ENCODE measurements at places on chromosomes 1 and 21.

DNA sequence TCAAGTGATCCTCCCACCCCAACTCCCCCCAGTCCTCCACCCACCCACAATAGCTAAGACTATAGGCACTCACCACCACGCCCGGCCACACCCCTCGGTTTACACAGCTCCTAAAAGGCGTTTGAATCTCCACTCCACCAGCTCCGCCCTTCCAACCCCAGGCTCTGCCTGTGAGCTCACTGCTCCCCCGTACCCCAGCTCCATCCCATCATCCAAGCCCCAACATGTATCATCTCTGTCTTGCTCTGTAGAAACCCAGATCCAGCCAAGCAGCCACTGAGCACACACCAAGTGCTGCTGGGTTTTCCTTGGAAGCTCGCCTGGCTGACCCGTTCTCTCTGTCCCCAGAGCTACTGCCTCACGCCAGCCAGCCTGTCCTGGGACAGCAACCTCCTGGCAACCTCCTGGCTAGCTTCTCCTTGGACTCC, 12.0 kb upstream of the S100A2 start:
- H3K4me1 ChIP-seq = peaks cover 27% of the 10 kb centered on the region
- H3K4me3 ChIP-seq = no peak overlapping the region
- H3K27ac ChIP-seq = no peak overlapping the region

DNA sequence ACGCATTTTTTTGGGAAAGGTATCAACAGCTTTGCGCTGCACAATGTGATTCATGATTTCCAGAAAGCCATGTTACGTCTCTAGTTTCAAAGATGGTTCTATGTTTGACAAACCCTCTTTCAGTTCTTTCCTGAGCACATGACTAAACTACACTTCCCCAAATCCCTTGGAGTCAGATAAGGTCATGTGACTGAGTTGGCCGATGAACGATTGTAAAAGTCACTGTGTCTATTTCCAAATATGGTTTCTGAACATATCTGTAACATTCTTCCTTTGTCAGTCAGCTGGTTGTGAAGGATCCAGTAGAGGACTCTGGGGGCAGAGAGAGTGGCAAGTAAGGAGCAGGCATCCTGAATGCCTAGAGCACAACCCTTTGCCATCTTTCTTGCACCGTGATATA, 35.4 kb downstream of the TMPRSS15 start:
- H3K4me1 ChIP-seq = no peaks in the 10 kb centered on the region
- no peak overlapping the region for H3K27ac ChIP-seq
- no peaks in the 10 kb centered on the region for H3K36me3 ChIP-seq
- DNase-seq = no peak
- H3K27me3 ChIP-seq = no peaks in the 10 kb centered on the region
- H3K4me3 ChIP-seq = no peak overlapping the region

DNA sequence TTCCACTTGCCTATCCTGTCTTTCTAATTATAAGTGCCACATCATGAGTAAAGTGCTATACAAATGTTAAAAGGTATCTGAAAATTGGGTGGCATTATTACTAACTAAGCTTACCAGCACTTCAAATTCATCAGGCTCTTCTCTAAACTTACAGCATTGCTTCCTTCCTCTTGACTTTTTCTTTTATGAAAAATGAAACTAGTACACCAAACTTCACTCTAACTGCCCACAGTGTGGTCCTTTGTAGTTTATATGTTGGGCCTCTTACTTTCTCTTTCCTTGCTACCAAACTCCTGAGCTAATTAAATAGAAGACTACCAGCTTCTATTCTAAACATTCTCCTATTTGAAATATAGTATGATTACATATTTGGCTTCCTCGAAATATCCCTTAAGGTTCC, 81.8 kb downstream of the NOTCH2 start:
- H3K36me3 ChIP-seq = peaks cover 5% of the 10 kb centered on the region
- peaks cover 18% of the 10 kb centered on the region for H3K4me1 ChIP-seq
- no peaks in the 10 kb centered on the region for H3K27me3 ChIP-seq
- no peak overlapping the region for H3K27ac ChIP-seq
- DNase-seq = no peak

DNA sequence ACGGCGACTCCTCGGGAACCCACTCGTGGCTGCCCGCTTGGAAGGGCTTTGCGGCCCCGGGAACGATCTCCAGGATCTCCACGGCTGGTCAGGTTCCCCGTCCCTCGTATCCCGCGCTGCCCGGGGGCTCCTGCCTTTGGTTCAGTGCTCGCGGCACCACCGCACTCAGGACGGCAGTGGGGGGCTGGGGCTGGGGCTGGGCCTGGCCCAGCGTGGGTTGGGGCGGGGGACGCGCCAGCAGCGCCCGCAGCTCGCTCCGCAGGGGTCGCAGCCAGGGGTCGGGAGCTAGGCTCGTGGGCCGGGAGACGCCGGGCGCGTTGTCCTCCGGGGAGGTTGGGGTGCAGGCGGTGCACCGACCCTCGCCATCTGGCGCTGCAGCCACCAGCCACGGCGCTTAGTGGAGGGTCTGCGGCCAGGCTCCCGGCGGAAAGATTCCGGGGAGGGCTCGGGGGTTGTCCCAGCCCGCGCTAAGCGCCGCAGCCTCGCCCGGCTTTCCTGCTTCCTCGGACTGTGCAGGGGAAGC, 8.9 kb downstream of the SIM2 start:
- peaks cover 7% of the 10 kb centered on the region for H3K36me3 ChIP-seq
- no peak overlapping the region for H3K4me3 ChIP-seq
- no peaks in the 10 kb centered on the region for H3K27me3 ChIP-seq
- no peak for DNase-seq

GRCh38 chr1:160887071-160887470, 2.1 kb upstream of the ITLN1 start:
- peaks cover 15% of the 10 kb centered on the region for H3K27me3 ChIP-seq
- no peaks in the 10 kb centered on the region for H3K36me3 ChIP-seq
- H3K27ac ChIP-seq = no peak overlapping the region
- no peak overlapping the region for H3K4me3 ChIP-seq
- DNase-seq = no peak

DNA sequence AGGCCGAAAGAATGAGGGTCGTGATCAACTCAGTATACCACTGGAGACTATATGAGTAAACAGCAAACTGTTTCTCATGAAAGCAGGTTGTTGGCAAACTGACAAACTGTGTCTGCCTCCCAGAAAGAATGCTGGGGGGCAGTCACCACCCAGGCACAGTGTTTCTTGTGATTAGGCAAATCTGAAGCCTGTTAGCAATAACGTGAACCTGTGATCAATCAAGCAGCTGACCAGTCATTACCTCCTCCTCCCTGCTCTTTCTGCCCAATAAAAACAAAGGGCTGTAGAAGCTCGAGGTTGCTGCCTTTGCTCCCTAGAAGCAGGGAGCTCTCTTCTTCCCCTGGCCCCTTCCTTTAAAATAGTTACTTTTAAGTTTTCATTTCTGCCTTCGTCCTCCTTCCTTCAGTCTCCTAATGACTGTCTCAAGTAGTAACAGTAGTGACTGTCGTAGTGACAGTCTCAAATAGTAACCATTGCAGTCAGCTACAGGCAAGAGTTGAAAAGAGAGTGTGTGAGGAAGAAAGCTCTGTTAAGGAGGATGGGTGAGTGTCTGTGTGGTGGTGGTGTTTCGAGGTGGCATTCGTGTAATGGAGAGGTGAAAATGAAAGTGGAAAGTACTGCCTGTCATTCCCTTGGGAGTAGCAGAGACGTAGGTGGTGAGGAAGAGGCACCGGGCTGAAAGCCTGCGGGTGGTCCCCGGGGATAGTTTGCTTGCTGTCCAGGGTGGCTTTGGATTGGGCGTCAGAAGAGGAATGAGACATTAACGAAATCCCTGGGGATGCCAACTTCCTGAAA, 14.5 kb downstream of the HHAT start:
- H3K27me3 ChIP-seq = no peaks in the 10 kb centered on the region
- no peak overlapping the region for H3K27ac ChIP-seq
- DNase-seq = no peak
- H3K4me3 ChIP-seq = no peak overlapping the region

GRCh38 chr21:46096596-46097335, 1.1 kb upstream of the COL6A2 start:
- H3K4me1 ChIP-seq = no peaks in the 10 kb centered on the region
- peak overlapping the region; percentile 1 for H3K4me3 ChIP-seq
- no peak for DNase-seq
- peaks cover 29% of the 10 kb centered on the region for H3K27me3 ChIP-seq
- H3K36me3 ChIP-seq = no peaks in the 10 kb centered on the region

- no peak for DNase-seq
- H3K4me3 ChIP-seq = no peak overlapping the region
- peak overlapping the region; percentile 28 for H3K27ac ChIP-seq
- H3K4me1 ChIP-seq = peaks cover 26% of the 10 kb centered on the region
Measured at GRCh38 chr1:73943270-73943669, 254.7 kb downstream of the LRRIQ3 start.

GRCh38 chr1:163035446-163036249, 33.5 kb upstream of the RGS4 start:
- peak overlapping the region; percentile 95 for H3K27ac ChIP-seq
- H3K36me3 ChIP-seq = peaks cover 6% of the 10 kb centered on the region
- no peaks in the 10 kb centered on the region for H3K27me3 ChIP-seq
- H3K4me3 ChIP-seq = no peak overlapping the region

DNA sequence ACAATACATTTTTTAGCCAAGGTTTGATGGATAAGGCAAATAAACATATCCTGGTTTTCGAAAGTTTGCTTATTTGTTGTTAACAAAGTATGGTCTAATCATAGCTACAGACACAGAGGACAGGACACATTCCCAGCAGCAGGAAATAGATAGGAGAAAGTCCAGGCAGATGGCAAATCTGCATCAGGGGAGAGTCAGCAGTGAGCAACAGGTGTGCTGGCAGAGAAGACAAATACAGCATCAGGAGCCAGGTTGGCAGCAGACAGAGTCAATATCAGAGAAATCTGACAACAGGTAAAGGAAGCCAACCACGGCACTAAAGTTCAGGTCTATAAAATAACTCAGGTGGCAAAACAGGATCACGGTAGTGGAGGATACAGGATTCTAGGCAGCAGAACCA, 210.7 kb upstream of the PTBP2 start:
- no peak for DNase-seq
- no peaks in the 10 kb centered on the region for H3K27me3 ChIP-seq
- H3K4me1 ChIP-seq = peaks cover 26% of the 10 kb centered on the region
- no peak overlapping the region for H3K27ac ChIP-seq
- no peaks in the 10 kb centered on the region for H3K36me3 ChIP-seq
